ENCODE measurements at places on chromosomes 13 and 19.

GRCh38 chr13:51675877-51676276, 91.6 kb downstream of the WDFY2 start:
- DNase-seq: no peak

DNA sequence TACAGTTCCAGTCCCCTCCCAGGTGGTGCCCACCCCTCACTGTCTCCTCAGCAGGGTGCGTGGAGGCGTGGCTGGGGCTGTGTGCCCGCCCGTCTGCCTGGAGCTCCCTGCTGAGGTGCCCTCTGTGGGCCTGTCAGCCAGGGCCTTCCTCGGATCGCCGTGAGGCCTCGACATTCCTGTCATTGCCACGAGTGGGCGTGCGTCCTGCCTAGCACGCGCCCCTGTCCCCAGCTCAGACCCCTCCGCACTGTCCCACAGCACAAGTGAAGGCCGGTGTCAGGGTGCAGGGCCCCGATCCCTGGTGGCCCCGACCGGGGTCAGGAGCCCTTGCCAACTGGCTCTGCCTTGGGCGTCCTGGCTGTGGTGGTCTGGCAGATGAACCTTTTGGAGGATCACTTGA, 32.2 kb downstream of the DOT1L start:
- no peak for DNase-seq

DNA sequence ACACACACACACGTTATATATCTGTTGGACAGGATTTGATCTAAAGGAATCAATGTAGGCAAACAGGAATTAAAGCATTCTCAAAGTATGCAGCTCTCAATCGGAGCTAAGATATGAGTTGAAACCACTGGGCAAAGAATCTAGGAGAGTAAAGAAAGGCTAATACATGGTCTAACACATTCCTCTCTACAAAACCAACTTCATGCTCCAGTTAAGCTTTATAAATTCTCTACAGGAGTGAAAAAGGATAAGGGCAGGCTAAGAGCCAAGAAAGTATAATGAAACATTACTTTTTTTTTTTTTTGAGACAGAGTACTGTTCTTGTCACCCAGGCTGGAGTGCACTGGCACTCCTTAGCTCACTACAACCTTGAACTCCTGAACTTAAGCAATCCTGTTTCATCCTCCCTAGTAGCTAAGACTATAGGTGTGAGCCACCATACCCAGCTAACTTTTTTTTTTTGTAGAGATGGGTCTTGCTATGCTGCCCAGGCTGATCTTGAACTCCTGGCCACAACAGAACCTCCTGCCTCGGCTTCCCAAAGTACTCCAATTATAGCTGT, 10.6 kb downstream of the FBXL3 start:
- DNase-seq: no peak

DNA sequence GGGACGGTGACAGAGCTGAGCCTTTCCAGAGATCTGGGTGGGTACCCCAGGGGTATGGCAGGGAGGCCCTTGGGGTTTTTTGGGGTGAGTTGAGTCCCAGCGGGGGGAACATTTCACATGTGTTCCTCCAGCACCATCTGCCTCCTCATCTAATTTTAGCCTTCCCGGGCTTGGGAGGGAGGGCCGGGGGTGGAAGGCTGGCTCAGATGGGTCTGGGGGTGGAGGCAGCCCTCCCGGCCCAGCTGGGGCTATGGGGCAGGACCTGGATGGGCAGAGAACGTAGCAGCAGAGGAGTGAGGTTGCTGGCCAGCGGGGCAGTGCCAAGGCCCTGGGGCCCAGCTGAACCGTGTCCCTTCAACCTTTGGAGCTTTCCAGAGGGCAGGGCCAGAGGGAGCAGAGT, 23.5 kb downstream of the ADGRL1 start:
- DNase-seq: no peak

- DNase-seq: no peak
Observed at GRCh38 chr19:19406878-19407632, 1.6 kb downstream of the GATAD2A start.

DNA sequence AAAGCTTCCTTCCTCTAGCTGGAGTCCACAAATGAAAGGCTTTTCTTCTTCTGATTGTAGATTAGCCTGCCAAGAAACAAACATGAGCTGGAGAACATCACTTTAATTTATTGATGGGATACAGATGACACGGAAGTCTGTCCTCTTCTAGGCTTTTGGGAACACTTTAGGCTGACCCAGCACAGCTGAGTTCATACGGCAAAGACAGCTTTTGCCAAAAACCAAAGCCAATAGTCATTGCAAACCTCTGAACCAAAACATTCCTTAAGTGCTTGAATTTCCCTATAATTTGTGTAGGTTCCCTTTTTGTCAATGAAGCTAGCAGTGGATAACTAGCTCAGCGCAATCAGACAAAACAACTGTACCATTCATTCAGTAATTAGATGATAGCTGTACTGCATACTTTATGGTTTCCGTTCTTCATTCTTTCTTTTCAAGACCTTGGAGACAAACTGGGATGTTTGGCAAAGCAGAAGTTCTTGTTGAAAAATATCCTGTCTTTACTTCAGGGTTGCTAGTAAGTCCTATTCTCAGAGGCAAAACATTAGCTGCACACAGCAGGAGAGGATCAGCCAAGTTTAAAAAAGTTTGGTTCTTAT, 95.7 kb upstream of the SPRY2 start:
- peak; percentile 92 for DNase-seq

GRCh38 chr13:79995334-79995733, 345.6 kb downstream of the SPRY2 start:
- no peak for DNase-seq

Measured in forelimb muscle (tissue), 1 donor.